Hypothalamus (tissue), 51 donors: ENCODE measurements at places on chromosomes 2 and 18.

- DNase-seq = no peak
These were observed 5.4 kb upstream of the CHRNG start for GRCh38 chr2:232533944-232534710.

DNA sequence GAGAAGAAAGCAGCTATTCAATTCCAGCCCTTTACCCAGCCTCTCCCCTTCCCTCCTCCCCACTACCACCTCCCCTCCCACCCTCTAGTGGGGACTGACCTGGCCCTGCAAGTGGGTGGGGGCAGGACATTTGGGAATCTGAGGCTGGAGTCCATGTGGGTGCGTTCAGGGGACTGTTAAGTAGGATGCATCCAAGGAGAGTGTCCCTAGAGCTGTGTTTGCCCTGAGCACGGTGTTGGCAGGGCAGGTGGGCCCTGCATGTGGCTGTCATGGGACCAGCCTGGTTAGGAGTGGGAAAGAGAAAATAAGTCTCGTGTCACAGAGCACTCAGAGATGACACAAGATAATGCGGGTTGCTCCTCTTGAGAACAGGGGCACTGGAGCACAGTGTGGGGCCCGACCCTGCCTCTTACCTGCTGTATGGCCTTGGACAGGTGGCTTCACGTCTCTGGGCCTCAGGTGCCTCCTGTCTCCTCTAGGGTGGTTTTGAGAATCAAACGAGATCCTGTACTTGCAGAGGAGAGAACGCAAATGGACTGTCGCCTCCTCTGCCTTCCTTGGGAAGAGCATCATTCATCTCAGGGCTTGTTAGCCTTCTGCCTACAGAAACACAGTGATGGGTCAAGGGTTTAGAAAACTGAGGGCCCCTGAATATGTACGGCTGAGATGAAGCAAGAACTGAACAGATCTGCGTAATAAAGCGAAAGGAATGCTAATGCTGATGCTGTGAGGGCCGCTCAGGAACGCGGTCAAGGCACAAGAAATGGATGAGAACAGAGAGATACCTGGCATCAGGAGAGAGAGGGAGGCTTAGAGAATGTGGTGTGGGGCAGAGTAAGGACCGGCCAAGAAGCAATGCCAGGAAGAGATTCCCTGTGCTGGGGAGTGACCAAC is 187.7 kb upstream of the HAAO start:
- DNase-seq = no peak

DNA sequence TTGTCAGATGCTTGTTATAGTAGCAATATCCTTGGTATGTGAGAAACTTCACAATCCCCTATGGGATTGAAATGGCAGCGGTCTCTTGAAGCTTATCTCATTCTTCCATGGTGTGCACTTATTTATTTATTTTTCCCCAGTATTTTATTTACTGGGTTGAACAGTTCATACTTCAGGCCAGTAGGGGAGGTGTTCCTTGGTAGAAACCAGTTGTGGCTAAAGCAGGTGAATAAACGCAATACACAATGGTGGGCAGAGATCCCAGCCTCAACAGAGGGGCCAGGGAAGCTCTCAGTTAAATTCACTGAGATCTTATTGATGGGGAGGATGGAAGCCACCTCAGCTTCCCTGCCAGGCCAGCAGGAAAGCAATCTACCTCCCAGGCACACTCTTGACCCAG is 93.7 kb upstream of the SRD5A2 start:
- DNase-seq = no peak

GRCh38 chr2:26946841-26947784 is 23.3 kb upstream of the MAPRE3 start:
- no peak for DNase-seq

GRCh38 chr2:10305715-10306114 is 3.0 kb downstream of the HPCAL1 start:
- DNase-seq = no peak

- no peak for DNase-seq
These were observed 303.3 kb downstream of the NCKAP5 start for GRCh38 chr2:133264989-133265401.

- DNase-seq = no peak
These were observed 82.9 kb downstream of the GRB14 start for GRCh38 chr2:164538240-164538866.

GRCh38 chr2:233546101-233546500 is 20.5 kb downstream of the USP40 start:
- no peak for DNase-seq

DNA sequence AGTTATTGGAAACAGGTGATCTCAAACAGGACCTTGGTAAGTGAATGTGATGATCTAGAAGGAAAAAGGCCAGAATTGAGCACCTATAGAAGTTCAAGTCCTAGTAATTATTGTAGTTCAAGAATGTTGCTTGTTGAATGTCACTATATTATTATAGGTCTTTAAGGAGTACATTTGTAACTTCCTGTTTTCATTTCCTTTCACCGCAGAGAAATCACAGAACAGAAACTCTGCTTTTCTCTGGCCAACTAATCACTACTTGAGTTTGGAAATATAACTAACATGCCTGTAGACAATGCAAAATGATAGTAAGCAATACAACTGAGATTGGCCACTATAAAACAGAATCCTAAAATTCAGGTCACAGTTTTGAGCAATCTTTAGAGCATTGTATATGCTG is 61.8 kb upstream of the EFEMP1 start:
- DNase-seq = no peak

GRCh38 chr2:199814817-199815211 is 36.2 kb downstream of the FTCDNL1 start:
- no peak for DNase-seq

GRCh38 chr18:49814147-49814499 is 790 bp upstream of the ACAA2 start:
- no peak for DNase-seq
